AG08395 (cell line): ENCODE measurements at places on chromosomes 2 and 18.

DNA sequence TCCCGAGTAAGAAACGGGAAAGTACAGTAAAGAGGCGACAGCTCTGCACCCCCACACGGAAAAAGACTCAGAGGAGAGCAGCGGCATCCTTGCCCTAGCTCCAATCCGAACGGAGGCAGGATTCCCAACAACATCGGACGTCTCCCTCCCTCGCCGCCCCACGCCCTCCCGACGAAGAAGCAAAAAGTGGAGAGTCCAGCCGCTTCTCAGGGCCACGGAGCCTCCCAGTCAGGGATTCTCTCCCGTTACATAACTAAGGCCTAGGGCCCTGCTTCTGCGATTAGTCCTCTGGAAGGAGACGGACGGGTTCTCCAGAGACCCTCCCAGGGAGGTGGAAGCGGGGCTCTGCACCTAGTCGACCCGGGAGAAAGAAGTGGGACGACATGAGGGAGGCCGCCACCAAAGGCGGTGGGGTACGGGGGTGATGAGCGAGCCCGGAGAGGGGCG is 587 bp downstream of the SUMO1 start:
- DNase-seq = peak; percentile 69

- DNase-seq = no peak
Measured at GRCh38 chr18:34943587-34943986, 97.6 kb upstream of the MAPRE2 start.

- no peak for DNase-seq
Measured at GRCh38 chr2:29578084-29578598, 343.2 kb downstream of the ALK start.

DNA sequence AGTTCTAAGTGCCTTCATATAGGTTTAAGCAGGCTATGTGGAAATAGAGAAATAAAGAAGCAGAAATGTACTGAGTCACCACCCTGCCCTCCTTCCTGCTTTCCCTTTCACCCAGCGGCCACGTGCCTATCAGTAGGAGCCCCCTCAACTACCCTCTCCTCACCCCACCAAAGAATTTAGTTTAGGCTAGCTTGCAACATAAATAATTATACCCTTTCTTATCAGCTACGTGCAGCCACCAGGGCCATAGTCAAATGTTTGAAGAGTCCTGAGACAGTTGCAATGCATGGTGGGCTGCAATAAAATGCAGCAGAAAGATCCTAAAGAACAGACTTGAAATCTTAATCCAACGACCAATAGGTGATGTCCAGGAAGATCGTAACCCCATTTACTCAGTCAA is 101.2 kb downstream of the RTP5 start:
- DNase-seq = no peak

DNA sequence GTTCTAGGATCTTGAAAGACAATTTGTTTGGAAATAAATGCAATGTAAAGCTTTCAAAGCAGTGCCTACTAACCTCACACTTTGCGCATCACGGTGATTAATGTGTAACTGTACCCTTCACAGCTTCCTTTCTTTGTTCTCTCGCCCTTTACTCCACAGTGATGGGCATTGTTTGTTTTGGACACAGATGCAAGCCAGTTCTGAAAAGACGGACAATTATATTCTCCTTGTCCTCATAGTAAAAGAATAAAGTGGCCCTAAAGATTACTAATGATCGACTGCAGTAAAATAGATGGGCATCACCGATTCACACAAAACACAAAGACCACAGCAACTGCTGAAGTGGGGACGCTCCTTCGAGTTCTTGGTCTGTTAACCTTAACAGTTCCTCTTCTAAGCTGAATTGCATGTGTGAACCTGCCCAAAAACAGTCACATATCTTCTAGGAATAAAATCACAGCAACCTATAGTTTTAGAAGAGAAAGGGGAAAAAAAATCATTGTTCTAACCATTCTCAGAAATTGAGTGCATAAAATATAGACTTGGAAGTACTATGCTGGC is 7.7 kb downstream of the L3MBTL4 start:
- no peak for DNase-seq

DNA sequence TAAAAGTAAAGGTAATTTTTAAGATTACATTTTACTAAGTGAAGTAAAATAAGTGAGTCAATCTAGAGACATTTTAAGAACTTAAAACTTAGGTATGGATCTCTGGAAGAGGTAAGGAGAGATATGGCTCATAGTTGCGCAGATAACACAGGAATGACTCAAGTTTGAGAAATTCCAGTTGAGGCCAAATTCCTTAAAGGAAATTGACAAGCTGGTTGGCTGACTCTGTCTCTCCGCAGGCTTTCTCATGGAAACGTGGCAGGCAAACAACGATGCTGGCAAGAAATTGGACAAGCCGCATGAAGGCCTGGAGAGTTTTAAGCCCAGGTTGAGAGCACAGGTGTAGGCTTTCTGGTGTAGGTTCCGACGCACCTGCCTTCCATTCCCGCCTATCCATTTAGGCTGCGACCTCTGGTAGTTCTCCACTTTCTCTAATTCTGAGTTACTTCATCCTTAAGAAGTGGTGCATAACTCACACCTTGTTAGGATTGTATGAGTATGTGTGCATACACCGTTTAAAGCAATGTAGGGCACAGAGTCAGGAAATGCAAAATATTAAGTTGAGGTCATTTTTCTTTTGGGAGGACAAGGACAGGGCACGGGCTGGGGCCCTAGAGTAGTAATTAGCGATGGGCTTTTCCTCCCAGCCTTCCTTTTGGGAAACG is 589 bp upstream of the DAW1 start:
- no peak for DNase-seq

GRCh38 chr2:10890706-10891270 is 20.9 kb upstream of the KCNF1 start:
- DNase-seq = no peak

GRCh38 chr18:13932285-13933025 is 17.1 kb upstream of the MC2R start:
- no peak for DNase-seq

GRCh38 chr2:235709124-235709813 is 215.4 kb downstream of the AGAP1 start:
- DNase-seq = peak; percentile 39

DNA sequence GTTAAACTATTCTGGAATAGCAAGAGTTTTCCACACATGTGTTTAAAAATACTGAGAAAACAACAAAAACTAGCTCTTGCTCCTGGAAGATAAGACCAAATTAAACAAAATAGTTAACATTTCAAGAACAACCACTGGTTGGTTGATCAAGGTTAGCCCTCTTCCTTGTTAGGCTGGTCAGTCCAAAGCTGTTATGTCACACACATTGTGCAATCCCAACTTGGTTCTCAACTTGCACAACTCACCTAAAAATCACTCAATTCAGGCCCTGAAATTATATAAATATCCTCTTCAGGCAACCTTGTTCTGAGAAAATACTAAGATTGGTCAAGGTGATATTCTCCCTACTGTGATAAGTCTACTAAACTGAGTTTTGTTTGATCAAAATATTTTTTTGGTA is 169.7 kb upstream of the LRP1B start:
- DNase-seq = no peak

DNA sequence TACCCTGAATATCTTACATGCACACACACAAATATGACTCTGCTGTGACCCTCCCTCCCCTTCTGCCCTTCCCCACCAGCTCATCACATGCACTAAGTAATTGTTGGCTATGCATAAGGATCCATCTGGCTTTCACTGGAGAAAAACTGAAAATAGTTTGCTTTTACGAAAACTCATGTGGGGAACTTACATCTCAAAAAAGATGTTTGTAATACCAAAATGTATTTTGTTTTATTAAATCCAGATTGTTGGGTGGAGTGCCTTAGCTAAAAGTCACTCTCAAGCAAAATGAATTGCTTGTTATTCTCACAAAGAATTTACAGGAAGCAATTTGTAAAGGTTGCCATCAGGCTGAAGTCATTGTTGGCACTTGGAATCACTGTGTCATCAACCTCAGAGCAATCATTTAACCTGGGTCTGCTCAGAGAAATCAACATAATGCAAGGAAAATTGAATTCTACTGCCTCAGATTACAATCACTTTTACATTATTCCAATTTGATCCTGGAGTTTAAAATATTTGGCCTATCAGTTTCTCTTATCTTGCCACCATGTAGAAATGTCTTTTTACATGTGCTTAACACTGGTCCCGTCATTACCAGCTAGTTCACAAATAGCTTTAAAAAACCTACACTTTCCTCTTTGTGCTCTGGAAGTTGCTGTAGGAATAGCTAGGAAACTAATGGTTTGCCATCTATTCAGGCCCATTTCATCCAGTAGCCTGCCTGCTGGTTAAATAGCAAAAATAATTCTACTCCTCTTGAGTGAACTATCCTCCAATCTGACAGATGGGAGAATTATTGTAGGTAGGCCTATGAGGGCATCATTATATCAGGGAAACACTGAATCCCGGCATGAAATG is 90.3 kb upstream of the TMEM17 start:
- peak; percentile 88 for DNase-seq

DNA sequence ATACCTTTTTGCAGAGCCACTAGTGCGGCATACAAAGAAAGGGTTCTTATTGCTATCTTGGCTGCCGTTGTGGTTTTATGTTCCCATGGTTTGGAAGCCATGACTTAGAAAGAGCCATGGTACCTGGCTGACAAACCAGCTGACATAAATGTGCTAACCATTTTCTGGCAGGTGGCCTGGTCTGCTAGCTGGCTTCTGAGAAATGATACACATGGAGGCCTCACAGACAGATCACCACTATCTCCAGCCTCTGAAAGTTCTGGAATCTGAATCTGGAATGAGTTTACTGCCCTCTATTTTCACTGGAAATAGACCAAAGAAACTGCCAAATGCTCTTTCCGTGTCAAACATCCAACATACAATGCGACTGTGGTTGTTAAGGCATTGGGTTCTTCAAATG is 123.7 kb downstream of the QPCT start:
- no peak for DNase-seq

GRCh38 chr2:11131166-11131920 is 23.9 kb upstream of the SLC66A3 start:
- DNase-seq = no peak

- DNase-seq = peak; percentile 67
Measured at GRCh38 chr18:75393721-75394120, 33.8 kb downstream of the SMIM21 start.

GRCh38 chr2:226763320-226763719 is 36.3 kb downstream of the IRS1 start:
- peak; percentile 38 for DNase-seq

DNA sequence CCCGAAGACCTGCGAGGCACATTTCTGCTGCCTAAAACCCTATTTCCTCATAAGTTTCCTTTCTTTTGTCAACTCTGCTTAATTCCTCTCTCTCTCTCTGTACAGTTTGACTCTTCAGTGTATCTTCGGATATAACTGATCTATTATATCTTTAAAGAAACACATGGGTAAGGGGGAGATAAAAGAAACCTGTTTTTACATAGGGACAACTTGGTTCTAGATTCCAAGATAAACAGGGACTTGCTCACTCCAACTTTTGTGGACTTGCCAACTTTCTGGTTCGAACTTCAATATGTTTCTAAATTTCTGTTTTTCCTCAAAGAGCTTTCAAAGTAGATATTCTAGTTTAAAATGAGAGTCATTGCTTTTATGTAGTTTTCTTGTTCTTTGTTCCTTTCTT is 182.7 kb upstream of the EPC2 start:
- no peak for DNase-seq

DNA sequence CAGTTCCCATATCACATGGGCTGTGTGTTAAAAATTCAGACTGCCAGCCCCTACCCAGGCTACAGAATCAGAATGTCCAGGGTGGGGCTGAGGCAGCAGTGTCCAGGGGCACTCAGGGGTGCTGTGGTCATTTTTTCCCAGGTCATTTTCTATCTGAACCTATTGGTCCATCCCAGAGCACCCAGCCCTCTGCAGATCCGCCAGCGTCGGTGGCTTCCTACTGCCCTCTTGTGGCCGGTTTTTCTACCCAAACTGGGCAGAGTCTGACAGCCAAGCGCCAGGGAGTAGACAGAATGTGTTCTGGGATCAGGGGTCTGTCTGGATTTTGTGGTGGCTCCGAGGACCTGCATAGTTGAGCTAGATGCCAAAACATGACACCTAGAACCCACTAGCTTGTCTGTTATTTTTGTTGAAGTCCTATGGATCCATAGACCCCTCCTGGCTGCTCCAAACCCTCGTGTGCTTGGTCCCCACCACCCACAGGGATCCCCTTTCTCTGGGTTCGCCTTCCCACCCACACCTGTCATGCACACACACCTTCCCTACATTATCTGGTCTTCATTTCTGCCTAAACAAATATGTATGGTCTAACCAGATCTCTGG is 34.1 kb upstream of the RMDN2 start:
- peak; percentile 84 for DNase-seq

GRCh38 chr2:37671009-37671815 is at the start of gene CDC42EP3:
TSS of gene CDC42EP3 (minus strand) at chr2:37671642. CDS start at chr2:37646587, 25,055 bp downstream.
- DNase-seq = peak; percentile 50

DNA sequence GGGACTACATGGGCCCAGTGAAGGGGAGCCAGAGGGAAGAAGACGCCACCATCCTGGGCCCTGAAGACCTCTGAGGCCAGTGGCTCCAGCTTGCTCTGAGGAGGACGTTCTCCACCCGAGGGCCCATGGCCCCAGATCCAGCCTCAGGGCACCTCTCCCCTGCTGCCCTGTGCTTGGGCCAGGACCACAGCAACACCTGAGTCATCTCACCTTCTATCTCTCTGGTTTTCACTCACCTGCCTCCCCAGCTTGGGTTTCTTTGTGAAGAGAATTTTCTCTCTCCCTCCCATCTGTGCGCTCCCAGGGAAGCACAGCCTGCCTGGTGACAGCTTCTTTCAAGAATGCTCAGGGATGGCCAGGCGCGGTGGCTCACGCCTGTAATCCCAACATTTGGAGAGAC is 19.8 kb downstream of the ZFP36L2 start:
- no peak for DNase-seq

DNA sequence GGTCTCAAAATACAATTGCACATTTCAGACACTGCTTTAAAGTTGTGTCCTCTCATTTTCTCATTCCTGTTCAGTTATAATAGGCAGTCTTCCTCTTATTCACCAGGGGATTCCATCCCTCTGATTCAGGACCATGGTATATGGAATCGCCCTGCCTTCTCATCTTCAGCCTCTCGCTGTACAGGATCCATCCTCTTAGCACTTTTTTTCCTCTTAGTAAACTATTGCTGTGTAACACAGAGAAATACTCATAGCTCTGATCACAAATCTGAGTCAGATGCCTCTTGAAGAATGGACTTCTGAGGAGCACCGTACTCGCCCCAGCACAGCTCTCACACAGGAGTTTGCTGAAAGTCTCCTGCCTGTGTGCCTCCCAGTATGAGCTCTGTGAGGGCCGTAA is 11.3 kb downstream of the RMP24 start:
- DNase-seq = peak; percentile 74

DNA sequence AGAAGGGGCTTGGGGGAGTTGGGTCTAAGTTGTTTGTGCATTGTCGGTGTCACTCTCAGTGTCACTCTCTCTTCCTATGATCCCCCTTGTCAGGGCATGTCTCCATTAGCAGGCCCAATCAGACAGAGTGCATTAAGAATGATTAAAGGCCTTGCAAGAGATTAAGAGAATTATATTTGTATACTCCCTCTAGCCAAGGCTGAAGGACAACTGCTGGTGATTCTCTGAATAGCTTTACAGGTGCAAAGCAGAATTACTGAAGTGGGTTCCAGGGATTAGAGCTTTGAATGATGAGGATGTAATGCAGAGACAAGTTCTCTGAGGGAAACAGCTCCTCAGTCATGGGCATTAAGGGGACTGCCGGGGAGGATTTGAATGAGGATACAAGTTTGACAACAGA is 104.8 kb upstream of the LGALSL start:
- DNase-seq = no peak
